ENCODE measurements at places on chromosomes 16 and 17.
A peak's percentile ranks its signal among the peaks of the same experiment; 100 is the strongest.

DNA sequence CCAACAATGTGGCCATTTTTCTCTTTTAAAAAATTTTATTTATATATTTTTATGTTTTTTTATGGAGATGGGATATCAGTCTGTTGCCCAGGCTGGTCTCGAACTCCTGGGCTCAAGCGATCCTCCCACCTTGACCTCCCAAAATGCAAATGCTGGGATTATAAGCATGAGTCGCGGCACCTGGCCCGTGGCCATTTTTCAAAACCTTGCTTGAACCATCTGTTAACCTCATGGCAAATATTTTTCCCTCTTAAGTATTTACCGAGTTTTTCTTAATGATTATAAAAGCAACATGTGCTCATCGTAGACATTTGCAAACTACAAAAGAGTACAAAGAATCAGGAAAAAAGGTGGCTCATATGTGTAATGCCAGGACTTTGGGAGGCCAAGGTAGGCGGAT lies 127.6 kb downstream of the ABCC6 start:
- DNase-seq: no peak

GRCh38 chr16:31086629-31086906 lies 2.2 kb downstream of the PRSS53 start:
- DNase-seq: no peak

GRCh38 chr16:14545346-14545884 lies 84.6 kb downstream of the PARN start:
- DNase-seq: no peak

DNA sequence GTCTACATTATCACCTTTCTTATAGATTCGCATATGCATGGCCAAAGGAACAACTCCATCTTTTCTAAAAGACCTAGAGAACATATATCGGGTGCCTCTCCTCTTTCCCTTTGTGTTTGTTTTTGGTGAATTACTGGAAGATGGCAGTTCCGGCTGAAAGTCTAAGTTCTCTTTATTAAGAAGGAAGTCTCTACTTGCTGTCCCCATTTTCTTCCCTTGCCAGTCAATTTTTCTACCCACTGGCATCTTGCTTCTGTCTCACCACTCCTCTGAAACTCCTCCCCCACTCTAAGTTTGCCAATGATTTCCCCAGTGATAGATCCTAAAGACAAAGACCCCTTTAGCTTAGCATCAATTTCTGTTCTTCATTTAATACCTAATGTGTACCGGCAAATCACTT lies 93.9 kb upstream of the CORO6 start:
- no peak for DNase-seq

- no peak for DNase-seq
Measured at GRCh38 chr16:46812781-46813540, 18.0 kb downstream of the C16orf87 start.

- peak; percentile 98 for DNase-seq
Measured at GRCh38 chr17:44137891-44138709, 3.6 kb upstream of the HROB start.

Data from fibroblast of skin of left quadriceps (primary cell).